Skeletal muscle cell (primary cell): ENCODE measurements at places on chromosomes 13 and 19.
A peak's percentile ranks its signal among the peaks of the same experiment; 100 is the strongest.

DNA sequence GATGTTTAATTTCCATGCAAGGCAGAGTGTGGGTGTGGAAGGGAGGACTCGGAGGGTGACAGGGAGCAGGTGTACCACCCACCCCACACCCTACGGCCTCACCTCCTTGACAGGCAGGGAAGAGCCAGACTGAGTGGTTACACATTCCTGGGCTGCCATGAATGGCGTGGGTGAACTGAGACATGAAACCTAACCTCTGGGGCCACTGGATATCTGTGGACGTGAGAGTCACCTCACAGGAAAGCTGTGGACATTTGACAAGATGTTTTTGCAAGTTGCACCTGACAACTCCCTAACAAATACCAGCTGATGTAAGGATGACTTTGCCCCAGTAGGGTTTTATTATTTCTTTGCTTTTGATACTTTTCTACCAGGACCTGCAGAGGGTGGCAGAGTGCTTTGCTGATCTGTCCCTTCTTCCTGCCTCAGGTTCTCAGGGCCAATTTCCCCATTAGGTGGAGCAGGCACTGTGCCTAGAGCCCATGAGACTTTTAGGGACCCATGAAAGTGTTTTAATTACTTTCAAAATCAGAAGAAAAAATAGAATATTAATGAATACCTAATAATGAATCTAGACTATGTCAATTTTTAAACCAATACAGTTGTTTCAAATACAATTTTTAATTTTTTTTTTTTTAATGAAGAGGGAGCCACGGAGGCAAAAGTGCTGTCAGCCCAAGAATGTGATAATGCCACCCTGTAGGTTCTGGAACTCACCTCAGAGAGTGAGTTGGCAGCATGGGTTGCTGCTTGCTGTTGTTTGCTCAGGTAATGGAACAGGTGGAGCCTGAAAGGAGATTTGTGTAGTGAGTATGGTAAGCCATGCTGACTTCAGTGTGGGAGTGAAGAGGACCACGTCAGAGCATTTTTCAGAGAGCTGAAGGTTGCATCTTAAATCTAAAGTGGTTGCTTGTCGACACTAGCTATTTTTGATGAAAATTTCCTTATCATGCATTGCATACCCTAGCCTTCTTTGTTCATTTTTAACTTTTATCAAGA is 58.0 kb upstream of the CYSLTR2 start:
- peak; percentile 39 for DNase-seq

- no peak for DNase-seq
Observed at GRCh38 chr19:14301150-14301549, 80.1 kb upstream of the ADGRE5 start.

DNA sequence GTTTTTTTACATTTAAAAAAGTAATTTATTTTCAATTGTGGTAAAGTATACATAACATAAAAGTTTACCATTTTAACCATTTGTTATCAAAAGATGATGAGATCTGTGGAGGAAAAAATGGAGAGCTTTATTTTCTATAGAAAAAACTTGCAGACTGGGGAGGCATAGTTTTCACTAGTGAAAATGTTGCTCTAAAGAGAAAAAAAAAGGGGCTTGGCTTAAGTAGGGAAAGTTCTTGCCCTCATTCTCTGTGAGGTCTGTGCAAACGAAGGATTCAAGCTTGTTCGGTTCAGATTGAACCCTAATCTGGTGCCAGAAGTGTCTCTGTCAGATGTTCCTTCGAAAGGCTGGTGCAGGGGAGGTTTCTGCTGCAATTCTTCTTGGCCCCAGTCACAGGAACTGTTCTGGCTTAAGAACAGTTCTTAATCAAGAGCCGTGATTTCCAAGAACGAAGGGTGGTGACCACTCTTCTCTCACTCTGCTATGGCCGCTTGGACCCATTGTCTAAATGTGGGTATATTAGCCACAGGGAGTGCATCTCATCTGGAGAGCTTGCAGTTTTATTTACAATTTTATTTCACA is 42.1 kb downstream of the PCCA start:
- no peak for DNase-seq

DNA sequence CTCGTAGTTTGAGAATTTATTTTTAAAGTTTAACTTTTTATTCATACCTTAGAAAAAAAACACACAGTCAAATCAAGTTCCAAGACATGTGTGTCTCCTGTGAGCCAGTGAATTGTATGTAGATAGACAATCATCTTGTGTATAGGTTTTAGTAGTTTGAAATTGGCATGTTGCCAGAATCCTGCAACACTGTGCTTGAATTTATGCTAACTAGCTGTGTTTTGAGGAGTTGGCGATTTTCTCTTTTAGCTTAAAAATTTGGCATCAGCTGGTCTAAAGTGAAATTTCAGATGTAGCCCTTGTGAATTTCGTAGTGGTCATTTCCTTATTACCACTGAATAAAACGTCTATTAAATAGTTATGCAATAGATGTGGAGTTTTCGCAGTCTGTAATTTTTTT is 213.2 kb downstream of the ATP8A2 start:
- no peak for DNase-seq

DNA sequence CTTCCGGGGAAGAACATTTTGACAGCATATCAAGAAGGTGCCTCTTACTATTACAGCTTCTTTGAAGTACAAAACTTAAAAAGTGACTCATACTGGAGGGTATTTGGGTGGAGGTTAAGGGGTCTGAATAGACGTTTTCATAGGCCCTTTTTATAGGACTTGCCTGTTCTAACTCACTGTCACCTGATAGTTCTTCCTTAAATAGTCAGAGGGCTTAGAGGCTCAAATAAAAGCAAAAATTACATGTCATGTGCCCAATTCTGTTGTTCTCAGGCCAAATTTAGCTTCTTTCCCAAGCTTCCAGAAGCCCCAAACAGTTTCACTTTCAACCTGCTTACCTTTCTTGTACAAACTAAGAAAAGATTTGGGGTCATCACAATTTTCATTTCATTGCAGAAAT is 16.1 kb upstream of the SLC46A3 start:
- DNase-seq, result no peak

- DNase-seq, result no peak
Observed at GRCh38 chr13:51551416-51551815, 32.8 kb upstream of the WDFY2 start.

DNA sequence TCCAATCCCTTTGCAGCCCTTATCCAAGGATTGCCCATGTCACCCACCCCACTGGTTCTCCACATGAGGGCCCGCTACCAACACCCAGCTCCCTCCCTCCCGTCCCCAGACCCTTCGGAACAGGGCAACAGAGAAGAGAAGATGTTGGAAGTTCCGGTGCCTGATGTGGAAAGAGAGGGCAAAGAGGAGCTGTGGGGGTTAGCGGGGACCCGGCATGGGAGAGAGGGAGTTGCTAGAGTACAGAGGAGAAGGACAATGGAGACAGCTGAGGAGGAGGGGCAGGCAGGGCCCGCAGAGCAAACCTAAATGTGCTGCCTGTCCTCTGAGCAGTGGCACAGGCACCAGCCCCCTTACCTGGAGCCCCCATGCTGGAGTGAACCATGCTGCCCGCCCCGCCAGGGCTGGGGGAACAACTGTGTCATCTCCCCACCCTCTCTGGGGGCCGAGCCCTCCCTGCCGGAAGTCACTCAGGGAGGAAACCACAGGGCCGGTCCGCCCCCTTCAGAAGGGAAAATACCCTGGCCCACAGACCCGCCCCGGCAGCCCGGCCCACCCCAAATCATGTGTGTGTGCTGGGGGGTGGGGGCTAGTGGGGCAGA is at the start of gene POU2F2:
POU2F2 (minus strand) TSS at position 417 of the 599 bp plus-strand sequence; CDS start at position 382, 35 bp downstream.
- no peak for DNase-seq

- DNase-seq, result peak; percentile 43
Observed at GRCh38 chr13:74062933-74063332, 71.3 kb downstream of the KLF12 start.

DNA sequence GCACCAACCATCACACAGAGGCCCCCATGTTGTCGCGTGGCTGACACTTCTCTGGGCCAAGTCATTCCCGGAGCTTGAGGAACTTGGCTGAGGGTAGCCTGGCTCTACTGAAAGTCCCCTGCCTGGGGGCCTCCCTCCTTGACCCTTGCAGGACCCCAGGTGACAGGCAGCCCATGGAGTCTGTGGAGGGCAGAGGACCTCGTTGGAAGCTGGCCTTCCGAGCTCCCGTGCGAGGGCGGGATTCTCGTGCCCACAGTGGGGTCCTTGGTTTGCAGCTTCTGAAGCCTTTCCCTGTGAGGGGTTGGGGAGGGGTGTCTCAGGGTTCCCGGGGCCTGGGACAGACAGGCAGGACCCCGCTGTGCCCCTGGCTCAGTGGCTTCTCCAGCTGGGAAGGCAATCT is 16.4 kb downstream of the NMRK2 start:
- no peak for DNase-seq

DNA sequence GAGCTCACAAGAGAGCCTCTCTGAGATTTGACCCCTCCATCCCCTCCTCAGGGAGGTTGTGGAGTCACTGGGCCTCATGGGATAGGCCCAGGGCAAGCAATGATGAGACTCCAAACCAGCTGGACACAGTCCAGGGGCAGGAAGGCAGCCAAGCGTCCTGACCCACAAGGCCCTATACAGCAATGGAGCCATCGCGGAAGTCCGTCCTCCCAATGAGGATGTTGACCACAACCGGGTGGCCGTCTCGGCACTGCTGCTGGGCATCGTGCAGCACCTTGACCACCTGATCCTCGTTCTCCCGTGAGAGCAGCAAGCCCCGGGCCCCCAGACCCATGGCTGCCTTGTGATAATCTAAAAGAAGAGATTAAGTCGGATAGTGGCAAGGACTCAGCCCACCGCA is 7.9 kb downstream of the SYDE1 start:
- DNase-seq, result no peak

DNA sequence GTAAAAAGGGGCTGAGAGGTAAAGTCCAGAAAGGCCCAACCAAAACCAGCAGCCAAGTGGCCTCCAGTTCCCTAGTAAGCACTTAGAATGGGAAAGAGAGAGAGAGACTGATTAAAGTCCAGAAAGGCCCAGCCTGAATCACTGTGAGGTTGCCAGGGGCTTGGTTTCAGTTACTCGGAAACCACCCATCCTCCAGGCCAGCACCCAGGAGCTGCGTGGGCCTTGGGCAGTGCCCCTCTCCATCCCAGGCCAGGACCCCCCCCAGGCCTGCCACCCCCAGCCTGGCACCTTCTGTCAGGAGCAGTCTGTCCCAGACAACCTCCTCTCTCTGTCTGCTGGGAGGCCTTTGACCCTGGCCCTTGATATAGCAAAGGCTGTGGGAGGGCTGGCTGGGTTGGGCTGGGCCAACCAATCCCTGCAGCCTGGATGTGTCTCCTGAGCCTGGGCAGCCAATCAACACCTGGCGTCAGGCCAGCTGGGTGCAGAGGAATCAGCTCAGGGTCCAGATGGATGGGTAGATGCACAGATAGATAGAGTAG is at the start of gene CYP4F2:
CYP4F2 (minus strand) TSS at position 337 of the 539 bp plus-strand sequence. CDS start 463 bp downstream, outside the sequence.
- DNase-seq, result no peak

GRCh38 chr19:34479396-34479795 is 2.2 kb upstream of the WTIP start:
- no peak for DNase-seq

- DNase-seq, result no peak
Observed at GRCh38 chr19:46349311-46349993, 2.6 kb downstream of the PPP5C start.

GRCh38 chr13:30666113-30666512 is 48.4 kb downstream of the USPL1 start:
- no peak for DNase-seq

- DNase-seq, result no peak
Observed at GRCh38 chr13:54077569-54077968, 1049.0 kb downstream of the OLFM4 start.

- no peak for DNase-seq
Observed at GRCh38 chr13:84917252-84917878, 881.9 kb downstream of the SLITRK6 start.

- DNase-seq, result no peak
Observed at GRCh38 chr13:80399340-80400163, 58.6 kb upstream of the SPRY2 start.

GRCh38 chr13:44756276-44756810 is 180.2 kb upstream of the TSC22D1 start:
- no peak for DNase-seq

DNA sequence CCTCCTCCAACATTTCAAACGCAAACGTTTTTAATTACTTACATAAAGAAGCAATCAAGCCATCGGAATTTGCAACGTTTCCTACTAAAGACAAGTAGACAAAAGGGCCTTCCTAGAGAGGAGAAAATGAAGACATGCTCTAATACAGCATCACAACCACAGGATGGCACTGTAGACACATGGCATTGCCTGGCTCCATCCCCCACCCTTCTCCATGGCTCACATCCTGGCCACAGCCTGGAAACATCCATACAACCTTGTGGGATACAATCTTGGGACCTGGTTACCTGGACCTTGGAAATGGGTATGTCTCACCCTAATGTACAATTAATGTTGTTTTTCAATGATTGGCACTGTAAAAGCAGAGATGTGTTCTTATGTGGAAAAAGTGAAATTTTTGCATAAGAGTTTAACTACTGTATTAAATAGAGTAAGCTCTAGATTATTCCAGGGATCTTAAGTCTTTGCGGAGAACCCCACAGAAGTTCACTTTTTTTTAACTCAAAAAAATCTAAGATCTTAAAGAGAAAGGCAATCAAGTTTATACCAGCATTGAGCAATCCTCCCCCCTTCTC is 21.5 kb downstream of the EBPL start:
- DNase-seq, result no peak

GRCh38 chr19:46066471-46066870 is 25.7 kb upstream of the IGFL4 start:
- no peak for DNase-seq

GRCh38 chr19:50303558-50303957 is 25.6 kb downstream of the KCNC3 start:
- no peak for DNase-seq

- peak; percentile 55 for DNase-seq
Observed at GRCh38 chr19:2385053-2385721, 25.1 kb downstream of the TMPRSS9 start.

- DNase-seq, result no peak
Observed at GRCh38 chr19:52170863-52171320, 529 bp downstream of the ZNF836 start.

DNA sequence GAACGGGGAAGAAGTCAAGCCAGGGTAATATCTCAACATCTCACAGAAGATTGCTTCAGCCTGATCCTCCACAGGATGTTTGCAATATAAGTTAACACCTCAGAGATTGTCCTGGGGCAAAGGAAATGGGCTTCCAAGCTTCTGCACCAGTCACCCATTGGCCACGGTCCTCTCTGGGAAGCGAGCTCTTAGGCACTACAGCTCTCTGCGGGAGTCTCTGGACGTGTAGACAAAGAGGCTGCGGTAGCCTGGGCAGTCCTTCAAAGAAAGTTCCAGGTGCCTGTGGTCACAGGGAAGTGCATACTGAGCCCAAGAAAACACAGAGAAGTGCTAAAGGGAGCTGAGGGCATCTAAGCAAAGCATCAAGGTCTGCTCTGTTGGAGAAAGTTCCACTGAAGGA is 805.7 kb downstream of the DIAPH3 start:
- no peak for DNase-seq

- no peak for DNase-seq
Observed at GRCh38 chr19:4081441-4082129, 14.9 kb upstream of the ZBTB7A start.

DNA sequence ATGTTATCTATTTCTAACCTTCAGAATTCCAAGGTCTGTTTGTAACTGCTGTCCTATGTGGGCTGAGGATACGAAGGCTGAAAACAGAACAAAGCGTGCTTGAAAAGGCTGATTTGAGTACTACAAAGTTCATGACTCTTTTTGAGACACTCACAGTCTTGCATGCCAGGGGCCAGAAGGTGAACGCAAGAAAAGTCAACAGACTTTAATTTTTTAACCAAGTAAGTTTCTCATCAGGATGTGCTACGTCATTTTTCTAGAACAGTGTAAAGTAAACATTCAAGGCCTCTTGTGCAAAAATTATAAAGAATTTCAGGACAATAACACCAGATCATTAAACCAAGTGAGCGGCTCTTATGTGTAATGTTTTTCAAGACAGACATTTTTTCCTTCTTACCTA is 163.5 kb downstream of the COG6 start:
- no peak for DNase-seq

- peak; percentile 22 for DNase-seq
Observed at GRCh38 chr19:51097166-51097738, 11.0 kb downstream of the CTU1 start.
